Thoracic aorta (tissue), 2 donors: ENCODE measurements at places on chromosomes 2 and 18. TPM values are rescaled to one million over a fixed set of nuclear protein-coding genes. Genes with fewer than 3 reads are reported as not detected.

- no peak for DNase-seq
Observed at GRCh38 chr18:11849841-11850634, 1.2 kb upstream of the CHMP1B start.

DNA sequence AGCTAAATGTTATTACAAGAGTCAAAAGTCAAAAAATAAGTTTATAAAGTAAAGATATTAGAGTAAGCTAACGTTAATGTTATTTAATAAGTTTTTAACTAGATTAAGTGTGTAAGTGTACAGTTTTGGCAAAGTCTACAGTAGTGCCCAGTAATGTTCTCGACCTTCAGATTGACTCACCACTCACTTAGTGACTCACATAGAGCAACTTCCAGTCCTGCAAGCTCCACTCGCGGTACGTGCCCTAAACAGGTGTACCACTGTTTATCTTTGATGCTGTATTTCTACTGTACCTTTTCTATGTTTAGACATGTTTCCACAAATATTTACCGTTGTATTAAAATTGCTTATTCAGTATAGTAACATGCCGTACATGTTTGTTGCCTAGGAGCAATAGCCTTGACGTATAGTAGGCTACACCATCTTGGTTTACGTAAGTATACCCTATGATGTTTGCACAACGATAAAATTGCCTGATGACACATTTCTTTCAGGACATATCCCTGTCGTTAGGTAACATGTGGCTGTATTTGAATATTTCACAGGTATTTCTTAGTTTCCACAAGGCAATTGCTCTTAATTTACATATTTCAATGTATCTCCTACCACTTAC, 1641.9 kb upstream of the PIK3C3 start:
- DNase-seq = no peak

GRCh38 chr18:73446502-73446901, 578.7 kb upstream of the NETO1 start:
- DNase-seq = no peak

The IL1R1 gene
- 65.1 TPM for total RNA-seq

The TMEM178A gene
- 6.5 TPM for total RNA-seq

The KIF1A gene
- not detected for total RNA-seq
